Femur (tissue), 1 donor: ENCODE measurements at places on chromosomes 5 and 9.

GRCh38 chr9:2570615-2571479, 50.7 kb upstream of the VLDLR start:
- peak; percentile 77 for DNase-seq

GRCh38 chr9:16575142-16575985, 295.1 kb downstream of the BNC2 start:
- DNase-seq = no peak

- DNase-seq = no peak
Observed at GRCh38 chr9:100465761-100466160, 7.2 kb upstream of the TMEFF1 start.

GRCh38 chr9:86176468-86176867, 77.1 kb upstream of the GOLM1 start:
- no peak for DNase-seq

DNA sequence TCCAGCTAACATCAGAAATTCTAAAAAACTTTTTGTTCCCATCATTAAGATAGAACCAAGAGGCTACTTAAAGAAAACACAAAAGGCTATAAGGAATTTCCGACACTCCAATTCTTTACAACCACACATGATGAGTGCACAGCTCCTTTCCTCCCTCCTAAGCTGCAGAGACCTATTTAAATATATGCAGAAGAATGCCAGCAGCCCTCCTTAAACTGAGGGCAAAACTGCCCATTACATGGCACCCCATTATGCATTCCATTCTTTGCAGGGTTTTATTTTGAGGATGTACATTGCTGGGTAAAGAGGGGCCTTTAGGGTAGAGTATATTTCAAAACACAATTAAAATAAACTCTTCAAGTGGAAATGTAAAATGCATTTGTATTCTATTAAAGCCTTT, 502.9 kb downstream of the RASEF start:
- DNase-seq = no peak

GRCh38 chr5:113235884-113236283, 198.9 kb downstream of the TSSK1B start:
- no peak for DNase-seq

DNA sequence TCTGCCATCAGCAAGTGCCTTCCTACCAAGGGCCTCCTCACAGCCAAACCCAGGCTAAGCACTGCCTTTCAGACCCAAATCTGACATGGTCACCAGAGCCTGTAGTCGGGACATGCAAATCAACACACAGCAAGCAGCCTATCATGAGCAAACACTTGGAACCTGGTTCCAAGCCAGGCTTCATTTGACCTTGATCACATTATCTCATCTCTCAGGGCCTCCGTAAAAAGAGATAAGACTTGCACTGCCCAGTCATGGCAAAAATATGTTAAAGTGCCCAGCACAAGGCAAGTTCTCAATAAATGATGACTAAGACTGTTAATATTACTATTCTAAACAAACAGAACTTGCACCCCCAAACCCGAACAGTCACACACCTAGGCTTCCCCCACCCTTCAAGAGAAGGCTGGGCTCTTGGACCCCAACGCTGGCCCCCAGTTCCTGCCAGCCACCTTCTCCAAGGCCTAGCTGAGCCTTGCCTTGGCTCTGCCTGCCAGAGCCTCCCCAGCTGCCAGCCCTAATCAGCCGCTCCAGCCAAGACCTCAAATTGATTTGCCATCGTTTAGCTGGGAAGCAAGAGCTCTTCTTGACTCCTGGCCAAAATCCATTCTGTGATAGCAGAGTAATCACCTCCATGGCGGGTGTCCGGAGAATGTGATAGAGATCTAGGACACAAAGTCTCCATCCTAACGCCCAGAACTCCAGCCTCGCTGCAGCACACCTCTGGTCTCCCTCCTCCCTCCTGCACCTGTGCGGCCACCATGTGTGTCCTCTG, 18.7 kb downstream of the CPLX2 start:
- DNase-seq = no peak

GRCh38 chr5:158629591-158630312, 470.0 kb downstream of the EBF1 start:
- no peak for DNase-seq

DNA sequence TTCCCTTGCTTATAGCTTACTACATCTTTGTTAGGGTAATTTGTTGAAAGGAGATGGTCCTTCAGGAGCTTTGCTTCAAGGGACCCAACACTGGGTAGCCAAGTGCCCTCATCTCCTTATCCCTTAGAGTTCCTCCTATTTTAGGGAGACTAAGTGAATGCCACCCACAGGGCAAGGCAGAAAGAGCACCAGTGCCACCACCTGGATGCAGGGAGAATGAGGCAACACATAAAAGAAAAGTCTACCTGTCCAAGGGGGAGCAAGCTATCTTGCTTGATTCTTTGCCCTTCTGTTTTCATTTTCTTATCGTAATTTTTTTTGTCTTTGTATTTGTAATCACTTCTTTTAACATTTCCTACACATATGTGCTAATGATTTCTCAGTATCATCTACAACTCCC, 205.5 kb downstream of the NPR3 start:
- DNase-seq = no peak

DNA sequence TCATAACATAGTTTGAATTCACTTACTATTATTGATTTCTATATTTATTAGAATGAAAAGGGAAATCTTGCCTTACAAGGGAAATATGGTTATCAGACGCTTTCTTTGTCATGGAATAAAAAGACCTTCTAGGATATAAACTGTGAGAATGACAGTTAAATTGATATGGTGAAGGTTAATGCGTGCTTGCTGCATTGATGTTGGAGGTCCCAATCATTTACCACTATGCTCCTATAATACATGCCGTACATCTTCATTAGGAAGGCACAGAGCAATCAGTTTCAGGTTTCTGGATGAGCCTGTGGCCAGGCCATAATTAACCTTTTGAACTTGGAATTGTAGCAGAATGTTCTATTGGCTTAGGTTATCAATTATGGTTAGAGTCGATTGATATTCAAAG, 201.4 kb upstream of the TLX3 start:
- DNase-seq = no peak

- no peak for DNase-seq
Observed at GRCh38 chr5:62142351-62142750, 163.7 kb upstream of the KIF2A start.

DNA sequence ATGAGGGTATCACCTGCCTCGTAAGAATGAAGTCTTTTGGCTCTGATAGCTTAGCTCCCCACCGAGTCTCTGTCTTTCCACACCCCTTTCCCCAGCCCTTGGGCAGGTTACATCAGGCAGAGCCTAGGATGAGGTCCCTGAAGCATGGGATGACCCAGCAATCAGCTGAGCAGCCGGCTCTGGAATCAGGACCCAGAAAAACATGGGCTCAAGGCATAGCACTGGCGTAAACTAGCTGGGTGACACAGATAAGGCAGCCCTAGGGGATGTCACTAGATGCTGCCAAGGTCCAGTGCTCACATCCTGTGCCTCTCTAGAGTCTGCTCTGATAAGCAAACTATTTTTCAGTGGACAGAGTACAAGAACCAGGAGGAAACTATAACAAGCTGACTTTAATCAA, 26.6 kb downstream of the IDNK start:
- no peak for DNase-seq

DNA sequence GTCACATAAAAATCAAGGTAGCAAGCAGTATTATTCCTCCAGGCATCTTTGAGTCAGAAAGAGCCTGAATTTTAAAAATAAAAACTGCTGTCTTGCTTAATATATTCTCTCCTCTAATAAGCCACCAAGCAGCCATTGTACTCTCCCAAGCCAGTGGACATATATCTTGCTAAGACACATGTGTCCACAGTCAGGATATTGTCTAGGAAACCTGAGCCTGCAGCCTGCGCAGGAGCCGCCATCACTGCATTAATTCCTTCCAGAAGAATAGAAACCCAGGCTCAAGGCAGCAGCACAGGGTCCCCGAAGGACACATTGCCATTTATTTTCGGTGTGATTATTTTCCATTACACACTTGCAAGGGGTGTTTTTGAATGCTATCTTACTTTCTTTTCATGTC, 345.3 kb downstream of the ARHGEF28 start:
- no peak for DNase-seq

DNA sequence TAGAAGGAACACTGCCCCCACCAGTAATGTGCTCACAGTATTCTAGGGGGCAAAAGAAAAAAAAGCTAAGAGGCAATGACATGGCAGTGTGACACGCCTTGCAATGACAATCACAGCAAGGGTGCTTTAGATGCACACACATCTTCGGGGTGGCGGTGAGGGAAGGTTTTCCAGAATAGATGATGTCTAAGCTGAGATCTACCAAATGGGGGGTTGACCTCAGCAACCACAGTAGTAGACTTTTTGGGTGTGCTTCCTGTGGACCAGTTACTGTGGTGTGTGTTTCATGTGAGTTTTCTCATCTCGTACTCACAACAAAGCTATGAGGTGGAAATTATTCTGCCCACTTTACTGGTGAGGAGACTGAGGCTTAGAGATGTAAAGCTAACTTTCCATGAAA, 10.2 kb upstream of the IL12B start:
- DNase-seq = no peak

GRCh38 chr5:143403593-143404415, at the start of gene NR3C1:
TSS of gene NR3C1 (minus strand) at chr5:143403686. CDS start at chr5:143400839, 2,847 bp downstream.
- peak; percentile 91 for DNase-seq

- no peak for DNase-seq
Observed at GRCh38 chr5:154092356-154093141, 53.8 kb downstream of the MFAP3 start.
